NCI-H187 treated with DMSO at 0.1 percent for 48 hours (cell line): ENCODE measurements at places on chromosomes 3 and 15.

DNA sequence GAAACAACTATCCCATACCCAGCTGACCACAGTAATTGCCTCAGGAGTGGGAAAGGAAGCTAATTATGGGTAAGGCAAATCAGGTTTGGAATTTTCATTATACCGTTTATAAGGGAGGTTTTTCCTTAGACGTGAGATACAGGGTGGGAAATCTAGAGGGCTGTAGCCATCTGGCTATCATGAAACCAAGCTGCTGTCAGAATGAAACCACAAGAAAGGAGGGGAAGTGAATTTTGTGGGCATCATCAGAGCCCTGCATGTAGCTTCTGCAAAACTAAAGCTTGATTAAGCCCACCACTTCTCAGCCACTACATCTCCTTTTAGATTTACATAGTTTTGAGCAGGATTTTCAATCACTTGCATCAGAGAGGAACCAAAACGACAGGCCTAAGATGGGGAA lies 893.5 kb downstream of the TUSC7 start:
- DNase-seq: no peak

GRCh38 chr3:183213415-183214276 lies 39.4 kb upstream of the B3GNT5 start:
- DNase-seq: no peak

- DNase-seq: no peak
Measured at GRCh38 chr3:180311242-180311641, 274.5 kb upstream of the PEX5L start.

- DNase-seq: no peak
Measured at GRCh38 chr3:132311316-132311715, 5.9 kb upstream of the ACP3 start.

DNA sequence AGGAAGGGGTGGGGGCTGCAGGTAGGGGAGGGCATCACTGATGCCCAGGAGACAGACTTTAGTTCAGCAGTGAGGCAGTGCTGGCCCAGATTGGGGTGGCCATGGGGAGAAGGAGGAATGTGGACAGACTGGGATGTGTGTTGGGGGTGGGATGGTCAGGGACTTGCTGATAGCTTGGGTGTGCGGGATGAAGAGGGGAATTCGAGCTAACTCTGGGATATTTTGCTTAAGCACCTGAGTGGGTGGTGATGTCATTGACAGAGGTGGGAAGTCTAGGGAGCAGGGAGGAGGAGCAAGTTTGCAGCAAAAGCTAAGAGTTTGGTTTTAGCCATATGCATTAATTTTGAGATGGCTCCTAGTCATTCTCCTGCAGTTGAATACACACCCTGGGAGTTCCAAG lies 207.5 kb downstream of the RPLP1 start:
- no peak for DNase-seq

DNA sequence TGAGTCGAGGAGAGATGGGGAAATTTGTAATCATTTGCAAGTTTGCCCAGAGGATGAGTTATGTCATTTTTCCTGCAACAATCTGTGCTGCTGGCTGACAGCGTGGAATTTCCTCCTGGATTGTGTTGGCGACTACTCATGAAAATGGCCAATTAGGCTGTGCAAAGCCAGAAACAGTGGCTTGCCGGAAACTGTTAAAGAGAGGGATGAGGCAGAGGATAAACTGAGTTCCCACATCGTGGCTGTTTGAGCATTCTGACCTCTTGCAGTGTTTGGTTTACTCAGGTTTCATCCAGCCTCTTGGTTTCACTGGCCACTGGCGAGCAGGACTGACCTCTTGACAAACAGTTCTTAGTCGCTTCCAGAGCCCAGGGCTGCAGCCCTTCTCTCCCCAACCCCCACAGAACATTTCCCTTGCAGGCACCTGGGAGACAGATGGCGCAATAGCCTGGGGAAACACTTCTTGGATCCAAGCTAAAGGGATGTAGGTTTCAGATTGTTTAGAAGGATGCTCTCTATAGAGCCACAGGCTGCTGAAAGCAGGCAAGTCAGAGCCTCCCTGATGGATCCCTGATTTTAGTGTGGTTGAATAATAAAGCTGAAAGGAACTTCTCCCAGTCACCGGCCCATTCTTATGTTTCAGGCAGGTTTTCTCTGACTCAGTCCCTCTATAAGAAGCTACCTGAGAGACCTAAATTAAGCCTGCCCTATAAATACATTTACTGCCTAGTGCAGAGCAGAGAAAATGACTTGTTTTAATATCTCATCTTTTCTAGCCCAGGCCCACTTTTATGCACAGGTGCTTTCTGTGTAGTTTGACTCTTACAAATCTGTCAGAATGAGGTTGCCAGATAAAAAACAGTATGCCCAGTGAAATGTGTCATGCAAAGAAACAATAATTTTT lies 92.8 kb upstream of the UBE2E1 start:
- DNase-seq: no peak

DNA sequence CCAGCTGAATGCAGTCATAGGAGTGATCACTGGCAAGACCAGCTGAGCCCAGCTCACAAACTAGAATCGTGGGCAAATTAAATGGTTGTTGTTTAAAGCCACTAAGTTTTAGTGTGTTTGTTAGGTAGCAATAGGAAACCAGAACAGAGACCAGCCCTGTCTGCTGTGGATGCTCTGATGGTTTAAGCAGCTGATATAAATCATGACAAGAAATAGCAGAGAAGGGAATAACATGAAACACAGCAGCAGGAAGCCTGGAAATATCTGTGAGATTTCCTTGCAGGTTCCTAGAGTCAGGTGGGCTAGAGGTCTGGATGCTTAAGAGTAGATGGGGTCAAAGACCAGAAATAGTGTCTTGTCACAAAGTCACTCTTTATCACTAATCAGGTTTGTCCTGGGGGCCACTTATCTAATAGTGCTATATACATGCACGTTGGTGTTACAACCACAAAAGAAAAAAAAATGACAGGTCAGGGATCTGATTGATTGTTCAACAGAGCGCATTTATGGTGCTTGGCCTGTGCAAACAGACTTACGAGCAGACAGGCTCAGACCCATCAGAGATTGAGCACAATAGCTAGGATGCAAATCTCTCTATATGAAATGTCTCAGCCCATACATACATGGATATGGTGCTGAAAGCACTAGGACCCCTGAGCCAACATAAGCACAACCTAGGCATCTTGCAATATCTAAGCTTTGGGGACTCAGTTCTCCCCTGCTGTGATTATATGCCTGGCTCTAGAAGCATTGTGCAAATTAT lies 967.7 kb downstream of the AGBL1 start:
- DNase-seq: no peak

GRCh38 chr3:169615833-169616232 lies 47.7 kb downstream of the MECOM start:
- DNase-seq: no peak

DNA sequence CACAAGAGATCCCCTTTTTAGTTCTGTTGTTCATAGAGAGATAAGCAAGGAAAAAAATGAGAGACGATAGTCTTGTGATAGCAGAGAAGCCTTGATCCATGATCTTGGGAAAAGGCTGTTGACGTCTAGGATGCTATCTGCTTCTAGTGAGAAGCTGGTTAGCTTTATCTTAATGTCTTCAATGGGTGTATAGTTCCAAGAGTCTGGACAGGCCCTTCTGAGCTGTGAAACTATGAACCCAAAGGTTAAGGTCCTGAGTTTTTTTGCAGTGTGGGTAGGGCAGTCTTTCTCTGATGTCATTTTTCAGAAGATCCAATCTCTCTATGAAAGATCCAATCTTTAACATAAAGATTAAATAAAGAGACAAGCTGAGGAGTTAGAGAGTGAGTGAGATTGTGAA lies 10.5 kb upstream of the NOX5 start:
- no peak for DNase-seq

GRCh38 chr3:43004282-43004681 lies 25.2 kb downstream of the GASK1A start:
- no peak for DNase-seq

GRCh38 chr15:100890051-100890720 lies 10.6 kb downstream of the ALDH1A3 start:
- no peak for DNase-seq

DNA sequence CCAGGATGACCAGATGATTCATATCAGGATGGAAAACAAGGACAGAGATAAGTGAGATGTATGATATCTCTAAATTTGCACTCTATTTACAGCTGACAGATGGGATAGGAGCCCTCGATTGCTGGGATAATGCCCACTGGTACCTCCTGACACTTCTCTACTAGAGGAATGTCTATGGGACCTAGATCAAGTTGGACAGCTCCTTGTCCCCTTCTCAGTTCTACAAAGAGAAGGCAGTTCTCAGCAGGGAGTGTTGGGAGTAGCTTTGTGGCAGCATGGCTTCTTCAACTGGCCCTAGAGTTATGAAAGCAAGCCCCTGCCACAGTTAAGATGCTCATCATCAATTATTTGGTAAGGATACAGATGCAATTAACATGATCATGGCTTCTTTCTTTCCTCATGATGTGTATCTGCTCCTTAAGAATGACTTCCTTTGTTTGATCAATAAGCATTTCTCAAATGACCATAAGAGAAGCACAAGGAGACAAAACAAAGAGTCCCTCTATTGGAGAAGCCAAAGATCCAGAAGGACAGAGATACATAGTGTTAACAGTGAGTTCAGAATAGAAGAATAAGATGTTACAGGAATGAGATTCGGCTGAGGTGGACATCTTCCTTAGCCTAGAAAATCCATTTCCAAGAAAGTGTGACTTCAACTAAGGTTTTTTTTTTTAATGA lies 481.3 kb downstream of the NAALADL2 start:
- DNase-seq: no peak

DNA sequence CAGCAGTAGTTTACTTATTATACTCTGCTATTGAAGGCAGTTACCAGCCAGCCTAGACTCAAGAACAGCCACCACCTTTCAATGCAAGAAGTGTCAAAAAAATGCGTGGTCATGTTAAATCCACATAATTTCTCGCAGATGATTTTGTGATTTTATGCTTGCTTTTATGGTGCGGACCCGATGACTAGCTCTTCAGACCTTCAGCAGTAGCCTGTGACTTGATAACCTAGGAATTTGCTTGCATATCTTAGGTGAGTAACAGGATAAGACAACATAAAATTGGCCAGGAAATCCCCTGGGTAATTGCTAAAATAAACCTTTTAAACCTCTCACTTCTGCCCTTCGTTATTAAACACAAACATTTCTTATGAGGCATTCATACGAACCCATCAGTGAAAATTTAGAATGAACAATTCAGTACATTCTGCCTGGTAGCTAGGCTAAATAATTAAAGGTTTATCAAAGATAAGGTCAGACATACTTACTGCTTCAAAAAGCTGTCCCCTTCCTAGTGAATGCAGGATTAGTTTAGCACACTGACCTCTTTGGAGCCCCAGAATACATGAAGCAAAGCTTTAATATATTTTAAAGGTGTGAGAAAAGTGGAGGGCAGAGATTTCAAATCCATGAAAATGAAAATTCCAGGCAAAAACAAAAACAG lies 798.8 kb downstream of the OTOL1 start:
- no peak for DNase-seq

DNA sequence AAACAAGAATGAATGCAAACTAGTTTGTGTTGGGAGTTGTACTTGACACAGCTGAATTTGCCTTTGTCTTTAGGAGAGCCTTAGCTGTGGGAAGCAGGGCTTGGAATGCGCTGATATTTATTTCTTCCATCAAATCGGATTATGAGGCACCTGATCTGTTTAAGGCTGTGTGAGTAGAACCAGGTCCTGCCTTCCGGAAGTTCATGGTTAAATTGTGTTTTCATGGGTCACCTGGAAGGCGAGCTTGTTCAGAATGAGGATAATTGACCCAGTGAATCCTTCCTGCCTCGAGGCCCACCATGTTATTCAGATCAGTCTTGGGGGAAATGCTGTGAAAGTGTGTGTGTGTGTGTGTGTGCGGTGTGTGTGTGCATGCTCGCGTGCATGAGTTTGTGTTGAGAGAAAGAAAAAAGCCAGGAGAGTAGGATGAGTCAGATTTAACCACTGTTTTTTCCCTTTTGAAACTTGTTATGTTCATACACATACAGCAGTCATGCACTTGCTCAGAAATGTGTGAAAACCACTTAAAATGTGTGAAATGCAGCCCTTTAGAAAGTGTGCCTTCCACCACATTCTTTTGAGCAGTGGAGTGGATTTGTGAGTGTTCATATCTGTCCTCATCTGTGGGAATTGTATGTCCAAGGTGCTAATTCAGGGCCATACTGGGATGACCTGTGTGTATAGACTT lies 36.7 kb downstream of the SMAD3 start:
- DNase-seq: no peak
